ENCODE measurements at places on chromosomes 6 and 20. TPM values are rescaled to one million over a fixed set of nuclear protein-coding genes. Genes with fewer than 3 reads are reported as not detected.

KCNK15 gene
- total RNA-seq: 1.5 TPM

SLC22A1 gene
- 1.2 TPM for total RNA-seq

SLC35A1 gene
- total RNA-seq: 13.3 TPM

C2 gene
- total RNA-seq: 2.9 TPM

DNA sequence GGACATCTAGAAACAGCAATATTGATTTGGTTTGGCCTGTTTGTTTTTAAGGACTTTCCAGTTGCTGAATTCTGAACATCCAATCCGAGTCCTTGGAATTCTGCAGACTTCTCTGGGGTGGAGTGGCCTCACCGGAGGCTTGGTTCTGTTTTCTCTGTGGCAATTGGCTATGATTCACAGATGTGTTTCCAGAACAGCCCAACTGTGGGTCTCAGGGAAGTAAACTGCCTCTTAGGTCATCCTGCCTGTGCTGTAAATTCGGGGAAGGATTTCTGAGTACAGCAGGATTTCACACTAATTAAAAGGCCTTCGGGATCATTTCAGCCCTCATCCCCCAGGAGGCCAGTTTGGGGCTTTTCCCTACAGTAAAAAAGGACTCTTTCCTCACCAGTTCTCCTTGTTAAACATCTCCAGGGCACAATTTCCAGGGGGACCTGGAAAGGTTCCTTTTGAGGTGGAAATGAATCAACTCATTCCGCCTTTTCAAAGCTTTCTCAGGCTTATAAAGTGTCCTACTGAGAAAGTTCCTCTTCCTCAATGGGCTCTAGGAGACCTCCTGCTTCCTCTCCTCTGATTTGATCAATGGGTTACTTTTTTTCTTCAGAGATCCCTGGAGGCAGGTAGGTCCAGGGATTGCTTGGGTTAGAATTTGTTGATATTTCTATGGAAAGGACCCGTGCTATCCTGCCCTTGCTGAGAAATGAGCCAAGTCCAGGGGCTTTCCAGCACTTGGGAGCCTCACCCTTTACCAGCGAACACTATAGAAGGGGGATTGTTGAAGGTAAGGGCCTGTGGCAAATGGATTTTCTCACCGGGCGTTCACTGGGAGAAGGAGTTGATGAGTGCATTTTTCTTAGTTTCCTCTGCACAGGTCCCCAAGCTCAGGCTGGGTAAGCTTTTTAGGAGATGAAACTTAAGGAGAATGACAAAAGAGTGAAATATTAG lies 114.6 kb downstream of the CLIC5 start:
- no peaks in the 10 kb centered on the region for H3K4me1 ChIP-seq
- DNase-seq: no peak
- H3K36me3 ChIP-seq: no peaks in the 10 kb centered on the region
- H3K27ac ChIP-seq: no peak overlapping the region

DNA sequence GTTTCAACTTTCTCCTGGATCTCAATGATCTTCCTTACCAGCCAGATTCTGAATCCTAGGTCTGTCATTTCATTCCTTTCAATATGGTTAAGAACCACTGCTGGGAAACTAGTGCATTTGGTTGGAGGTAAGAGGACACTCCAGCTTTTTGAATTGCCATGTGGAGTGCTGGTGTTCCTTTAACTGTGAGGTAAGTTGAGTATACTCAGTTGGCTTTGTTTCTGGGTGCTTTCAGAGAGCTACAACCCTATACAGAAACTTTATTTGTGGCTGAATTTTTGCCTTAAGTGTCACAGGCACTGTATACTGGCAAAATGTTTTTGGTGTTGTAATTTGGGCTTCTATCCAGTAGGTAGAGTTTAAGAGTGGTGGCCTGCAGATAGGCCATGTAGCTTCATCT lies 175.8 kb downstream of the TBC1D32 start:
- DNase-seq: no peak
- H3K36me3 ChIP-seq: peaks cover 28% of the 10 kb centered on the region
- H3K27me3 ChIP-seq: no peaks in the 10 kb centered on the region
- H3K27ac ChIP-seq: no peak overlapping the region

DNA sequence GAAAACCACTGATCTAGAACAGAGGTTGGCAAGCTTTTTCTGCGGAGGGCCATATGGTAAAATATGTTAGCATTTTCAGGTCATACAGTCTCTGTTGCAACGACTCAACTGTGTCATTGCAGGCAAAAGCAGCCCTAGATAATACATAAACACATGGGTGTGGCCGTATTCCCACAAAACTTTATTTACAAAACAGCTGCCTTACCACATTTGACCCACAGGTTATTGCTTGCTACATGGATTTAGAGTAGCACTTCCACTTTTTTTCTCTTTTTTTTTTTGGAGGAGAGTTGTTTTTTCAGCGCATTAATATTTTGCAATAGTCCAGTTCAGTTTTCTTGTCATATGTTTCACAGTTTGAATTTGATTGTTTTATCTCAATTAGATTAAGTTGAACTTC lies 2.5 kb upstream of the IGF2R start:
- no peaks in the 10 kb centered on the region for H3K36me3 ChIP-seq
- peaks cover 20% of the 10 kb centered on the region for H3K4me1 ChIP-seq
- no peak for DNase-seq
- no peak overlapping the region for H3K27ac ChIP-seq
- H3K4me3 ChIP-seq: no peak overlapping the region

GRCh38 chr6:125750692-125751333 lies 1.4 kb downstream of the HEY2 start:
- no peak for DNase-seq
- peak overlapping the region; percentile 79 for H3K27ac ChIP-seq
- no peaks in the 10 kb centered on the region for H3K36me3 ChIP-seq

- no peaks in the 10 kb centered on the region for H3K36me3 ChIP-seq
- peaks cover 7% of the 10 kb centered on the region for H3K4me1 ChIP-seq
- no peak overlapping the region for H3K4me3 ChIP-seq
- DNase-seq: no peak
- H3K27ac ChIP-seq: no peak overlapping the region
- no peaks in the 10 kb centered on the region for H3K27me3 ChIP-seq
Measured at GRCh38 chr20:25178563-25179438, 16.7 kb upstream of the ENTPD6 start.

GRCh38 chr20:8788831-8789230 lies 280.1 kb upstream of the PLCB4 start:
- H3K27ac ChIP-seq: no peak overlapping the region
- no peak overlapping the region for H3K4me3 ChIP-seq
- H3K36me3 ChIP-seq: no peaks in the 10 kb centered on the region
- no peaks in the 10 kb centered on the region for H3K4me1 ChIP-seq

DNA sequence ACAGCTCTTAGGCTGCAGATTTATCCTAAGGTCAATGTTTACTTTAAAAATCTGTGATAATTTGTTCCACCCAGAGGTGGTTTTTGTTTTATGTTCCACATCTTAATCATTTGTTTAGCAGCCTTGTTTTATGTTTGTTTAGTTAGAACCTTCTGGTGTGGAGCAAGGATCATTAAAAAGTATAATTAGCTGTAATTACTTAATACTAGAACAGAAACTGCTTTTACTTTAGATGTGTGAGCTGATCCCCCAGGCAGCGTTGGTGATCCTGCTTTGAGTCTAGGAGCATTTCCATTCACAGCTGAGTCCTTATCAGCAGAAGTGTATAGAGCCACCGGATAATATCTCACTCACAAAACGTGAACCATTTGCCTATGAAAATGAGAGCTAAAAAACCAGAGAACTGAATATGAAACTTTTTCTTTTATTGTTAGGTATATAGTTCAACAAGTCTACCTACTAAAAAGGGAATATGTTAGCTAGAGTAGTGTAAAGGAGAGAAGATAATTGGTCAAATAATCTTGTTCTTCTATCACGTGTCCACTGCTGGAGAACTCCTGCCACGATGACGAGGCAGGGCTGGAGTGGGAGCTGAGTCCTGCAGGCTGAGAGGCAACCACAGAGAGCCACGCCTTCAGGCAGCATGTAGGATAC lies 78.5 kb downstream of the TRMT11 start:
- H3K27ac ChIP-seq: no peak overlapping the region
- H3K4me1 ChIP-seq: peaks cover 6% of the 10 kb centered on the region
- DNase-seq: no peak
- no peaks in the 10 kb centered on the region for H3K36me3 ChIP-seq
- H3K27me3 ChIP-seq: no peaks in the 10 kb centered on the region
- no peak overlapping the region for H3K4me3 ChIP-seq

GRCh38 chr6:15506066-15506465 lies 156.8 kb downstream of the DTNBP1 start:
- H3K27ac ChIP-seq: no peak overlapping the region
- H3K27me3 ChIP-seq: no peaks in the 10 kb centered on the region
- DNase-seq: no peak
- peaks cover 32% of the 10 kb centered on the region for H3K4me1 ChIP-seq
- H3K4me3 ChIP-seq: no peak overlapping the region
- H3K36me3 ChIP-seq: no peaks in the 10 kb centered on the region

DNA sequence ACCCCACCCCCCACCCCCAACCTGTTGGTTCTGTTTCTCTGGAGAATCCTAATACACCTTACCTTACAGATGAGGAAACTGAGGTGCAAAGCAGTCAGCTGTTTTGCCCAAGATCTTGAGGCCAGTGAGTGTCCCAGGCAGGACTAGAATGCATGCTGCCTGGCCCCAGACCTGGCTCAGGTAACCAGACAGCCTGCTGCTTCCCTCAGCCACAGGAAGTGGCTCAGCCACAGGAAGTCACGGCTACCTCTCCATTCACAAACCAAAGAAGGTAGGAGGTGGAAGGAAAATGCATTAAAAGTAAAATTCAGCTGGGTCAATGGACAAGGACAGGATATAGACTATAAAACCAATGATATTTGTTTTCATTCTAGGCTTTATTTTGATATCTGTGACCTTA lies 517.6 kb downstream of the CD83 start:
- DNase-seq: no peak
- H3K27me3 ChIP-seq: no peaks in the 10 kb centered on the region
- no peaks in the 10 kb centered on the region for H3K36me3 ChIP-seq
- H3K4me3 ChIP-seq: no peak overlapping the region
- H3K4me1 ChIP-seq: peaks cover 13% of the 10 kb centered on the region

GRCh38 chr6:111873178-111874024 lies at the start of gene FYN:
TSS of gene FYN (minus strand) at chr6:111873452. CDS start at chr6:111720051, 153,401 bp downstream.
- H3K4me3 ChIP-seq: peak within 1 kb of the TSS; percentile 90
- DNase-seq: peak; percentile 98
- peak within 1 kb of the TSS; percentile 93 for H3K27ac ChIP-seq
- no peaks in the 10 kb centered on the region for H3K36me3 ChIP-seq
- H3K4me1 ChIP-seq: peaks cover 31% of the 10 kb centered on the region

- no peaks in the 10 kb centered on the region for H3K4me1 ChIP-seq
- no peak overlapping the region for H3K27ac ChIP-seq
- no peaks in the 10 kb centered on the region for H3K36me3 ChIP-seq
- no peak for DNase-seq
- no peak overlapping the region for H3K4me3 ChIP-seq
Measured at GRCh38 chr20:4585104-4585753, 136.5 kb upstream of the PRND start.

DNA sequence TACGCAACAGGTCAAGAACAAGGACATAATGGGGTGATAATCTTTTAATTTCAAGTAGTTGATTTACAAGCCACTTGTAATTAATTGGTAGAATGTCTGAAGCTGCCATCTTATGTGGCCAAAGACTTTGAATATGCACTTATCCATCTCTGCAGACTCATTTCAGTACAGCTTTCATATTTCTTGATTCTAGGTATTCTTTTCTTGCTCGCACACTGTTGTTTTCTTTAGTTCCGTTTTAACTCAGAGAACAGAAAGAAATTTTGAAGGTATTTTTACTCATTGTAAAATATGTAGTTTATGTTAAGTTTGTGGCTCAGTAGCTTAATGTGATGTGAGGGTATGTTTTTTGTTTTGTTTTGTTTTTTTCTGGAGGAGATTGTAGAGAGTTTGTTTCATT lies 73.9 kb downstream of the UBR2 start:
- no peak overlapping the region for H3K27ac ChIP-seq
- no peaks in the 10 kb centered on the region for H3K4me1 ChIP-seq
- no peak for DNase-seq
- H3K27me3 ChIP-seq: no peaks in the 10 kb centered on the region
- no peak overlapping the region for H3K4me3 ChIP-seq
- H3K36me3 ChIP-seq: peaks cover 69% of the 10 kb centered on the region

GRCh38 chr20:16209357-16209756 lies 363.9 kb downstream of the KIF16B start:
- peak; percentile 78 for DNase-seq
- no peaks in the 10 kb centered on the region for H3K4me1 ChIP-seq
- no peak overlapping the region for H3K4me3 ChIP-seq
- H3K36me3 ChIP-seq: no peaks in the 10 kb centered on the region
- no peak overlapping the region for H3K27ac ChIP-seq

- DNase-seq: no peak
- H3K4me3 ChIP-seq: no peak overlapping the region
- H3K27ac ChIP-seq: no peak overlapping the region
- peaks cover 34% of the 10 kb centered on the region for H3K36me3 ChIP-seq
Measured at GRCh38 chr6:84172574-84172973, 54.9 kb downstream of the CEP162 start.

DNA sequence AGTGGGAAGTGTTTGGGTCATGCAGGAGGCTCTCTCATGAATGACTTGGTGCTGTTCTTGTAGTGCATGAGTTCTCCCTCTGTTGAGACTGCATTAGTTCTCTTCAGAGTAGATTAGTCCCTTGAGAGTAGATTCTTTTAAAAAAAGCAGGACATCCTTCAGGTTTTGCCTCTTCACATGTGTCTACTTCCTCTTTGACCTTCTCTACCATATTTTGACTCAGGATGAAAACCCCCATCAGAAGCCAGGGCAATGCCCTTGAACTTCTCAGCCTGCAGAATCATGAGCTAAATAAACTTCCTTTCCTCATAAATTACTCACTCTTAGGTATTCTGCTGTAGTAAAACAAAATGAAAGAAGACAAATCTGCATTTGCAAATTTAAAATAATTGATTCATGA lies 170.3 kb downstream of the CD109 start:
- H3K27ac ChIP-seq: no peak overlapping the region
- H3K4me3 ChIP-seq: no peak overlapping the region
- H3K36me3 ChIP-seq: no peaks in the 10 kb centered on the region
- DNase-seq: no peak

DNA sequence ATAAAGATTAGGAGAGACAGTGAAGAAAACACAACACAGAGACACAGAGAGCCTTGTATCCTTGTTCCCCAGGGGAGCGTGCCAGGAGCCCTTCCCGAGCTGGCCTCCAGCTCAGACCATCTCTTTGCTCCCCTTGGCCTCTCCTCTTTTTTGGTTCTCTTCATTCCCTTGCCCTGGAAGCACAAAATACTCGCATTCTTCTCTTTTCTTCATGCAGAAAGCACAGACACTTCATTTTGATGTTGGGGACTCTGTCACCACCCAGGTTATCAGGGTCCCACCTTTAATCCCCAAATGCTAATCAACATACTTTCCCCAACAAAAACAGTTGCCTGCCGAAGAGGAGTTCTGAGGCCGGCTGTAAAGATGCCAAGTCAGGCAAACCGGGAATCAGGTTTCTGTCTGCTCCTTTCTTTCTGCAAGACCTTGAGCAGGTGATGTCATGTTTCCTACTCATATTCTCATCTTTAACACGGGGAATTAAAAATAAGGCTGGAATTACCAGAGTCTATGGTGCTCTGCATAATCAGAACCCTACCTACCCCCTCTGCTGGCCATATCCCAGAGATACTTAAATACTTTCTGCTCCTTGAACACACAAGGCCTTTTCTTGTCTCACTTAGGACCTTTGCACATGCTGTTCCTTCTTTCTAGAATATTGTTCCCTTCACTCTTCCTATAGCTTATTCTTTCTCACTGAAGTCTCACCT lies 21.7 kb downstream of the TGM6 start:
- no peaks in the 10 kb centered on the region for H3K36me3 ChIP-seq
- H3K4me3 ChIP-seq: no peak overlapping the region
- H3K27me3 ChIP-seq: no peaks in the 10 kb centered on the region

- no peaks in the 10 kb centered on the region for H3K36me3 ChIP-seq
- H3K4me1 ChIP-seq: peaks cover 13% of the 10 kb centered on the region
- H3K27ac ChIP-seq: no peak overlapping the region
- no peak for DNase-seq
- H3K4me3 ChIP-seq: no peak overlapping the region
Measured at GRCh38 chr6:17116117-17116440, 14.2 kb downstream of the STMND1 start.
